Spinal cord (tissue), 10 donors: ENCODE measurements at places on chromosomes 7 and 10.

DNA sequence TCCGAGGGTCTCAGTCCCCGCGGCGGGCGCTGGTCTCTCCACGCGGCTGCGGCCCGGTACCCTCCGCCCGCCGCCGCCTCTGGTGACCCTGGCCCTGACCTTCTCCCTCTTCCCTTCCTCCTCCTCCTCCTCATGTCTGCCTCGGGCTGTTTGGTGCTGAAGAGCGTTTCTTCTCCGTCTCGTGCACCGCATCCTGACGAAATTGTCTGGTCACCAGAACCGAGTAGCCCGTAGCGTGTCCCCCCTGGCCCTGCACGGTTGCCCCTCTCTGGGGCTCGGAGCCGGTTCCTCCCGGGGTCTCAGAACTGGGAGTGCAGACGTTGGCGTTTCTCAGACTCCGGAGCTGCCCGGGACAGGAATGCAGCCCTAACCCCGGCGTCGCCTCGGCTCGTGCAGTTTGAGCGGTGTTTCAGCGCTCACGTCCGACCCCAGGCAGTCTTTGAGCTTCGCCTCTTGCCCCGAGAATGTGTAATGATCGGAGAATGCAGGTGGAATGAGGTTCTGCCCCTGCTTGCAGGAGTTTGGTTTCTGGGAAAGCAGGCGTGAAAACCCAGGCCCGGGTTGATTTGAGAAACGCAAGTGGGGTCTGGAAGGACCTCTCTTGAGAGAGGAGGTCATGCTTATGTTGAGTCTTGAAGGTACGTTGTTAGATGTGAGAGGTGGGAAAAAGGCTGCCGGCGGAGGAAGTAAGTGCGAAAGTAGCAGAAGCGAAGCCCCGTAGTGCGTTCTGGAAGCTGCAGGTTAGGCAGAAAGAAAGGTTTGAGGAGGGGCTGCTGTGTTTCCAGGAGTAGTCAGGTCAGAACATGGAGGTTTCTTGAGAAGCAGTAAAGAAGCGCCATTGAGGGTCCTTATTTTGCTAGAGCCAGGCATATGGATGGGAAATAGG is 743 bp downstream of the RBM17 start:
- DNase-seq: no peak

DNA sequence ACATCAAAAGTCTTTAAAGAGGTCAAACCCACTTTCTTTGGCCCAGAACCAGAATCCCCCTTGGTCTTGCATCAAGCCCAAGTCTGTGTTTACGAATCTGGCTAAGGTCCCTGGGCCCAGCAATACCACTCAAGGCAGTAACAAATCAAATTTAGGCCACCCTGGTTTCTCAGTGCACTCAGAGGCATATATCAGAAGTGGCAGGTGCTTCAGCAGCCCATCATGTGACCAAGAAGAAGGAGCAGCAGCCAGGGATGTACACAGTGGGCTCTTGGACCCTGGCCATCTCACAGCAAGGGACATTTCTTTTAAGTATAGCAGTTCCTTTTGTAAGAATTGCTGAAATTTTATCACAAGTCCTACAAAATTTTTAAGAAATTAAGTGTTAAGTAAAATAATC is 7.3 kb upstream of the SLC25A13 start:
- DNase-seq: peak; percentile 54

GRCh38 chr7:99380823-99381663 is 6.5 kb downstream of the ARPC1B start:
- no peak for DNase-seq

- no peak for DNase-seq
Observed at GRCh38 chr10:61159253-61159652, 215.3 kb upstream of the RHOBTB1 start.

GRCh38 chr7:40095230-40095629 is 39.2 kb downstream of the MPLKIP start:
- DNase-seq: no peak

- no peak for DNase-seq
Observed at GRCh38 chr7:773622-773915, 46.5 kb upstream of the PRKAR1B start.

- no peak for DNase-seq
Observed at GRCh38 chr10:79063071-79063491, 5.7 kb upstream of the ZMIZ1 start.

DNA sequence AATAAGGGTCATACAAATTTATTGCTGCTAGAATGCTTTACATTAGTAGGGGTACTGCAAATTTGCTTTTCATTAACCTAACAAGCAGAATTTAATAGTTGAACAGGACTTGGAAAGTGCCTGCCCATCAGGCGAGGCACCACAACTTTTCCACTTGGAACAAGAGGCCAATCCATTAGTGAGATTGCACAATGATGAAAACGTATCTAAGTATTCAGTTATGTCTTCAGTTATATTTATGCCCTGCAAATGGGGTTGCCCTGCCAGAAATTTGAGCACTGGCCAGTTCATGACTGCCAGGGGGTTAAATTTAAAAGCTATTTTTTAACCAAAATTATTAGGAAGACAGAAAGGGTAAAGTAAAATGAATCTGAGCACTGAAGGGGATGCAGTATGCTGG is 111.1 kb upstream of the PALS2 start:
- DNase-seq: no peak

DNA sequence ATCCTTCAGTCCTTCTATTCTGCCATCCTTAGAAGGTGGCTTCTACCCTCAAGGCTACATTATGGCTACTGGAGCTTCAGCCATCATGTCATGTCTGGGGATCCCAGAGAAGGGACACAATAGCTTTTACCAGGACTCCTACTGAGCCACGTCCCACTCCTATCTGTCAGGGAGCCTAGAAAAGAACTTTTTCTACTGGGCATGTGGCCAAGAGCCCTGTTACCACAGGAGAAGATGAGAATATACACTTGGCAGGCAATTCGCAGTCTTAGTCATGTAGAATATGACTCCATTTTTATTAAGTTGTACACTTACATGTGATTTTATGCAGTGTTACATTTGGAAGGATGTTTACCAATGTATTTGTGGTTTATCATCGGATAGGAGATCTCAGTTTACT is 64.6 kb upstream of the KCNMA1 start:
- no peak for DNase-seq

DNA sequence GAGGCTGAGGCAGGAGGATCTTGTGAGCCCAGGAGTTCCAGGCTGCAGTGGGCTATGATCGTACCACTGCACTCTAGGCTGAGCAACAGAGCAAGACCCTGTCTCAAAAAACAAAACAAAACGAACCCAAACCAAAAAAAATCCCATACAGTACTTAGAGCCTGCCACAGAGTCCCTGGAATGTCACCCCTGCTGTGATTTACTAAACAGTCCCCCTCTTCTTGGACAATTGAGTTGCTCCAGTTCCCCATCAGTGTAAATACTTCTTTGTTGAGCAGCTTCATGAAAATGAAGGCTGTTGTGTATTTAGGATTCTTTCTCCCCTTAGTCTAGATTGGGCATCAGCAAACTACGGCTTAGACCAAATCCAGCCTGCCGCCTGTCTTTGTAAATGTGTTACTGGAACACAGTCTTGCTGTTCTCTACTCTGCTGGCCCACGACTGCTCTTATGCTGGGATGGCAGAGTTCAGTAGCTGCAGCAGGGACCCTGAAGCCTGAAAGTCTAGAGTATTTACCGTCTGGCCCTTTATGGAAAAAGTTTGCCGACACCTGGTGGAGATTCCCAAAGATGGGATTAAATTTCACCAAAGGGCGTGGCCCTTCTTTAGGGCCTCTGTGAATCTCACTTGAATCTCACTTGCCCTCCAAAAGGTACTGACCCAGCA is 57.8 kb downstream of the PALD1 start:
- DNase-seq: peak; percentile 46

DNA sequence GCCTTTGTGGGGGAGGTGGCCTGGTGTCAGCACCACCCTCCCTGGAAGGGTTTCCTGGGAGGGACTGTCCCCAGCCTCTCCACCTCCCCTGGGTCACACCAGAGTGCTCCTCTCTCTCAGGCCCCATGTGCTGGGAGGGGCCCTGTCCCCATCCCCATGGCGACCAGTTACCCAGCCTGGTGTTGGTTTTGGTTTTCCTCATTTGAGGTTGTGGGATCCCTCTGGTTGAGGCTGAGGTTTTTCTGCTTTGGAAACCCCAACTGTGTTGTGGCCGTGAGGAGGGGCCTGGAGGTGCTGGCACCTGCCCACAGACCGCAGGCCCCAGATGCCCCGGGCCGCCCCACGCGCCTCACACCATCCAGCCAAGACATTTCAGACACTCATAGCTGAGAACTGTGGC is 106.3 kb downstream of the GRK5 start:
- DNase-seq: no peak

DNA sequence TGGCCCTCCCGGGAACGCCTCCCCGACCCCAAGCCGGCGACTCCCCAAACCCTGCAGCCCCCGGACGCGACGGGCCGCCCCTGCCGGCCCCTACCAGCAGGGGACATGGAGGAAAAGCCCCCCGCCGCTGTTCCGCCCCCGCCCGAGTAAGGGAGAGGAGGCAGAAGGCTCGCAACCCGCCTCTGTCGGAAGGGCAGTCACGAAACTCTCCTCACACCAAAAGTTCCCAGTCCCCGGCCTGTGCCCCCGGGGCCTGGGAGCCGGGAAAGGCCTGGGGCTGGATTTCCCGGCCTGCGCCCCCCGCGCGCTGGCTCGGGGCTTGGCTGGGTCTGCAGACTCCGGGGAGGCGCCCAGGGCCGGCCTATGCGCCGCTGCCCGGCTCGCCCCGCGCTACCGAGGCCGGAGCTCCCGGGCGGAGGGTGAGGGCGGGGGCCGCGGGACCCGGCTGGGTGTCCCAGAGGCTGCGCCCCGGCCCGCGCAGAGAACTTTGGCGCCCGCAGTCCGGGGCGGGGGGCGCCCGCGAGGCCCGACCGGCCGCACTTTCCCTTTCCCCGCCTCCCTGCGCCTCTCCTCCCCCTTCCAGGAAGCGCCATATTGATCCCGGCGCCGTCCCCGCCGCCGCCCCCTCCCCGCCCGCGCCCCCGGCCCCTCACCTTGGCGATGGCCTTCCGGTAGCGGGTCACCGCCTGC is 728 bp downstream of the PARD3 start:
- no peak for DNase-seq

- no peak for DNase-seq
Observed at GRCh38 chr7:129553899-129554461, 51.6 kb downstream of the SMKR1 start.

DNA sequence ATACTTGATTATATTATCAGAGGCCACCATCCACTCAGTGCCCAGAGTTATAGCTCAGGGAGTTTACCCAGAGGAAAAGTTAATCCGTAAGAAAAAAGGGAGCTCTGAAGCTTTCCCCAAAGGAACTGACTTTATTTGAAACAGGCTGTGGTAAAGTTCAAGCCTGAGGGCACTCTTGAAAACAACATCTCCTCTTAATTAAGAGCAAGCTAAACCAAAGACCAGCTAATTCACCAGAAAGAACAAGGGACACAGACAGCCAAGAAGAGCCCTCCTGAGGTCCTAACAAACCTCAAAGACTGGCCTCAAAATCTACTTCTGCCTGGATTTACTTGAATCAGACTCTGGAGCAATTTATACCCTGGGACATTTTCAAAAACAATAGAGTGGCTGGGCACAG is 159.6 kb upstream of the CHST15 start:
- no peak for DNase-seq

- no peak for DNase-seq
Observed at GRCh38 chr7:2180081-2180480, 52.7 kb downstream of the MAD1L1 start.

GRCh38 chr7:3302681-3303320 is 1.7 kb downstream of the SDK1 start:
- DNase-seq: no peak

- DNase-seq: no peak
Observed at GRCh38 chr10:27297844-27298521, 57.4 kb upstream of the ACBD5 start.

DNA sequence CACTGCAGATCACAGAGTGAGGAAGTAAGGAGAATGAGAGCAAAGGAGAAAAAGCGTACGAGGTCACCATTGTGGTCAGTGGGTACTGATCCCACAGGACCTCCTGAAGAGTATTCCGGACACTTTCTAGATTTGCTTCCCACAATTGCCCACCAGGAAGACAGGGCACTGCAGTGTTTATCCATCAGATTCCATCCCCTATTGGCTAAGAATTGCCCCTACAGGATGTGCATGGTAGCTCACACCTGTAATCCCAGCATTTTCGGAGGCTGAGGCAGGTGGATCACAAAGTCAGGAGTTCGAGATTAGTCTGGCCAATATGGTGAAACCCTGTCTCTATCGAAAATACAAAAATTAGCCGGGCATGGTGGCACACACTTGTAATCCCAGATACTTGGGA is 5.3 kb upstream of the FHIP2A start:
- DNase-seq: no peak

DNA sequence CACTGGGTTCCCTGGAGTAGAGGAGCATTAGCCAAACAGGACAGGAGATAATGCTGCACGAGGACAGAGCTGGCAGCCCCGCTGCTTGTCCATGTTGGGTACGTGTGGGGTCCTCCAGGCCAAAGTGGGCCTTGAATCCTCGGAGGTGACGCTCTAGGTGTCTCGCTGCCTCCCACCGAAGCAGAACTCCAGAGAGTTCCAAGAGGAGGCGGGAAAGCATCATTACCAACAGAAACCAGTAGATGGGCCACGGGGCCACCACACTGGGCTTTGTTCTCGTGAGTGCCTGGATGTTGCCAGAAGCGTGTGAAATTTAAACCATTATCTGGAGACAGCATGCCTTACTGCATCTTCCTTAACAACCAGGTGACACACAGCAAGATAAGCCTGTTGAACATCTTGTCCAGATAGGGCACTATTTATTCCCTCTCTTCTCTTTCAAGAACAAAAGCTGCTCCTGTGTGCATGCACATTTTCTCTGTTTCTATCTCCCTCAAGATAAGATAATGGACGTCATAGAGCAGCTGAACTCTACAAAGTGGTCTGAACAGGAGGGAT is 56.8 kb downstream of the TNS3 start:
- no peak for DNase-seq

DNA sequence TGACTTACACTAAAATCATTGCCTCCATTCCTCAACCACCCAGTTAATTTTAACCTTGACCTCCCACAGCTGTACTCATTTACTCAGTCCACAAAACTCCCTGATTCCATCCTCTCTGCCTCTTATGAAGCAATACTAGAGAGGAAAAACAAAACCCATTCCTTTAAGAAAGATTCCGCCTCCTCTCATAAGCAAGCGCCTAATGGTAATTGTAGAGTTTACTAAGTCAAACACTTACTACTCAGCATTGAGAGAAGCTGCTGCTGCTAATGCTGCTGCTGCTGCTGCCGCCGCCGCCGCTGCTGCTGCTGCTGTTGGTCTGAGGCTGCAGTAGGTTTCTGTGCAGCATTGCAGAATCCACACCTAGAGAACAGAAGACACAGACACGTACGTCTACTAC is 2.1 kb upstream of the ADD3 start:
- DNase-seq: peak; percentile 51

GRCh38 chr10:95475827-95476468 is 85.2 kb downstream of the SORBS1 start:
- no peak for DNase-seq

DNA sequence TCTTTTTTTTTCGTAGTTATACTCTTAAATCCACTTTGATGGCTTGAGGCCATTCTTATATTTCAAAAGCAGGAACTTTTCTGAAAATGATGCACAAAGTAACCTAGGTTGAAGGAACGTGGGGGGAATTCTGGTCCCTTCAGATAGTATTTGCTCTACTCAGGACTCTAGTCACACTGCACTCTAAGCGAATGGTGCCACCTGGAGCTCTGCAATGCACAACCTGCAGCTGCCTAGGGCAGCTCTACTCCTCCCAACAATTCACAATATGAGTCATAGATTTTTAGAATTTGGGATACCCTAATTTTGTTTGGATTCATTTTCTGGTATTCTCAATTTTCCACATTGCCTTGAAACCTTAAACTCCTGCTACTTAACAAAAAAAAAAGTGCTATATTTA is 17.3 kb downstream of the SYPL1 start:
- no peak for DNase-seq
